ENCODE measurements at places on chromosomes 5 and 9.
A peak's percentile ranks its signal among the peaks of the same experiment; 100 is the strongest.

- DNase-seq = no peak
Observed at GRCh38 chr9:127633216-127633862, 21.3 kb downstream of the STXBP1 start.

DNA sequence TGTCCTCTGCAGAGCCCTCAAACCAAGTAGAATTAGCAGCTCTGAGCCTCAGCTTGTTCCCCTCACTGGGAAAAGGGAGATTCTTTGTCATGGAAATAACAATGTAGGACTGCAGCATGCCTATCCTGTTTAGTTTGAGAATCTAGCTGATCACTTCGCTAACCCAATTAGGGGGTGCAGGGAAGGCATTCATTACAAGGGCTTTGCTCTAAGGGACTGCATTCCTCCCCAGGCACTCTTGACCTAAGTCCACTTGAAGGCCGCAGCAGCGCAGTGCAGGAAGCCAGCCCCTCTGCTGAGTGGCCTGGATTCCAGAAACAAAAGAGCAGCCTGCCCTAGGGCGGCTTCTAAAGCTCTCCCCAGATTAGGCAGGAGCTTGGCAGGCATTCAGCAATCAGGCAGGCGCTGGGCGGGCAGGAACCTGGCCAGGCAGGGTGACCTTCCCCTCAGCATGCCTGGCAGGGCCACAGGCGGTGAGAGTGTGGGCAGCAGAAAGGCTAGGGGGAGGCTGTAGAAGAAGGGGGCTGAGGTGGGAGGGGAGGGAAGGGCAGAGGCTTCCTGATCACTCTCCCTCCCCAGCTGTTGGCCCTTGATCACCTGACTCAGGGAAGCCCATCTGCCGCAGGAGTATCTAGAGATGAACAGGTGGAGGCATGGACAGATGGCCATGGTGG lies 24.8 kb downstream of the CCNJL start:
- peak; percentile 18 for DNase-seq

- DNase-seq = no peak
Observed at GRCh38 chr9:32899761-32900160, 101.7 kb downstream of the APTX start.

DNA sequence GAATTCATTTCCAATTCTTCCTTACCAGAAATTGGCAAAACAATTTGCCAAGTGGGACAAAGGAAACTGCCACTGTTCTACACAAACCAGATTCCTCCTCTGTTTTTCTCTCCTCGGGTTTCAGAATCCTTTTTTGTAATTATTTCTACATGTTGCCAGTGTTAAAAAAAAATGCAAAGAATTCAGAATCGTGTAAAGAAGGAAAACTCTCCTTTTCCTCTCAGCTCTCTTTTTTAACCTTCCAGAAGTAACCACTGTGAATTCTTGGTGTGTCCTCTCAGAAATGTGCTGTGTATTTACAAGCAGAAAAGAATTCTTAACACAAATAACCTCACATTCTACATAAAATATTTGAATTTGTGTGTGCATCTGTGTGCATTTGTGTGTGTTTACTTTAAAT lies 224.6 kb downstream of the DRD1 start:
- no peak for DNase-seq

- DNase-seq = no peak
Observed at GRCh38 chr5:143434261-143435209, 31.0 kb upstream of the NR3C1 start.

DNA sequence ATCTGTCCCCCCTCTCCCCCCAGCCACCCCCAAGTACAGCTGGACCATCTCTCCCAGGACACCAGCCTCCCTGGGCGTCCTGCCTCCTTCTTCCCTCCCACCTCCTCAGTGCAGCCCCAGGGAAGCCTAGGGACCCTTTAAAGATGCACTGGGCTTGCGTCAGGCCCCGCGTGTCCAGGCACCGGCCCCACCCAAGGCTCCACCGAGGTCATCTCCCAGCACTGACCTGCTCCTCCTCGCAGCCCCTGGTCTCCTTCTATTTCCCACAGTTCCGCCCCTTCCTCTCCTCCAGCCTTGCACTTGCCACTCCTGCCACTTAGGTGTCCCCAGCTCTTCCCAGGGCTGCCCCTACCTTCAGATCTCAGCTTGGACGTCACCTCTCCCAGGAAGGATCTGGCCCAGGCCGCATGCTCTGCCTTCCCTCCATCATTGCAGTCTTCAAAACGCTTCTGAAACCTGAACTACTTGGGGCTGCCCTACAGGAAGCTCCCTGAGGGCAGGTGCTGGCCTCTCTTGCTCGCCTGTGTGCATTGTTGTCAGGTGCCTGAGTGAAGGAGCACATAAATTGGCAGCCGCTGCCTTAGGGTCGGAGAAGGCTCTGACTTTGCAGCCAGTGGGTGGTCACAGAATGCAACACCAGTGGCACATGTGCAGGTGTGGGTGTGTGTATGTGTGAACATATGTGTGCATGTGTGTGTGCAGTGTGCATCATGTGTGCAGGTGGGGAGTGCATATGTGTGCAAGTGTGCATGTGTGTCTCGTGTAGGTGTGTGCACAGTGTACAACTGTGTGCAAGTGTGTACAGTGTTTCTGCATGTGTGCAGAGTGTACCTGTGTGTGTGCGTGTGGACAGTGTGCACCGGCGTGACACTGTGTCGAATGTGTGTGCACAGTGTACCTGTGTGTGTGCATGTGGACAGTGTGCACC lies 152.9 kb downstream of the C9orf50 start:
- DNase-seq = no peak

- no peak for DNase-seq
Observed at GRCh38 chr5:14245132-14245925, 102.2 kb downstream of the TRIO start.

DNA sequence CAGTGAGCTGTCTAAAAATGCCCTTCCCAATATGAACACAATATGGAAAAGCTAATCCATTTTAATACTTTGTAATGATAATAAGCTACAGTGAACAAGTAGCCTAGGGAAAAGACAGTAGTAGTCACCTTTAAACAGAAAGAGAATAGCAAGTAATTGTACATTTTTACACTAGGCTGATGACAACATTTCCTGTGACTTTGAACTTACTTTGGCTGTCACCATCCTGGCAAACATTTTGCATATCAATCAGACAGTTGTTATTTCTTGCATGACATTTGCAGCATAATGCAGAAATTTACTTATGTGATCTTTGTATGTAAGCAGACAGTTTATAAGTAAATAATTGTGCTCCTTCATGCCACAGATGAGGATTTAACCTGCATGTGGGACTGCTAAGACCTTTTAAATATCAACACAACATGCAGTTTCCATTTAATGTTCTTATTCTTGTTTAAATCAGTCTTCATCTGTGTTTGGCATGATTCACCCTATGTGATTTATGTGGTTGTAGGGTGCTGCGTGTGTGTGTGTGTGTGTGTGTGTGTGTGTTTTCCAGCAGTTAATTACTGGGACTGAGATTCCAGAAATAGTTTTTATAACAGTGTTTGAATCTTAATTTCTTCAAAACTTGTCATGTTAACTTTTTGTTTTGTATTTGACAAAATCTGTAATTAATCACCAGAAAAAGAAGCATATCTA lies 997.1 kb upstream of the ARRDC3 start:
- no peak for DNase-seq

Data from H54 (cell line).